ENCODE measurements at places on chromosomes 2 and 18.

DNA sequence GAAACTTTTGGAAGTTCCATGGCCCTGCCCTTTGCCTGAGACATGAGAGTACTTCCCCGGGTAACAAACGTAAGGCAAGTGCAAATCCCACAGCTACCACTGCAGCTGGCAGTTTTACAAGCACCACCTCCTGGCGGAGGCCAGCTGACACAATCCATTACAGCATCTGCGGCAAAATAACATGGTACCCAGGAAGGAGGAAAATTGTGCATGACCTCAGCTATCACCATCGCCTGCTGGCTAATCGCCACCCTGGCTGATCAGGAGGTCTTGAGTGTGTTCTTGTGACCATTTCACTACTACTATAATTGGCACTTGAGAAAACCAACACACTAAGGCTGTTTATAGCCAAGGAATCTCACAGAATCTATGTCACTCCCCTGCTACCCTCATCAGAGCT is 71.7 kb upstream of the SERPINE2 start:
- no peak for DNase-seq

- DNase-seq, result peak; percentile 66
Observed at GRCh38 chr2:196274387-196274809, 103.0 kb upstream of the STK17B start.

DNA sequence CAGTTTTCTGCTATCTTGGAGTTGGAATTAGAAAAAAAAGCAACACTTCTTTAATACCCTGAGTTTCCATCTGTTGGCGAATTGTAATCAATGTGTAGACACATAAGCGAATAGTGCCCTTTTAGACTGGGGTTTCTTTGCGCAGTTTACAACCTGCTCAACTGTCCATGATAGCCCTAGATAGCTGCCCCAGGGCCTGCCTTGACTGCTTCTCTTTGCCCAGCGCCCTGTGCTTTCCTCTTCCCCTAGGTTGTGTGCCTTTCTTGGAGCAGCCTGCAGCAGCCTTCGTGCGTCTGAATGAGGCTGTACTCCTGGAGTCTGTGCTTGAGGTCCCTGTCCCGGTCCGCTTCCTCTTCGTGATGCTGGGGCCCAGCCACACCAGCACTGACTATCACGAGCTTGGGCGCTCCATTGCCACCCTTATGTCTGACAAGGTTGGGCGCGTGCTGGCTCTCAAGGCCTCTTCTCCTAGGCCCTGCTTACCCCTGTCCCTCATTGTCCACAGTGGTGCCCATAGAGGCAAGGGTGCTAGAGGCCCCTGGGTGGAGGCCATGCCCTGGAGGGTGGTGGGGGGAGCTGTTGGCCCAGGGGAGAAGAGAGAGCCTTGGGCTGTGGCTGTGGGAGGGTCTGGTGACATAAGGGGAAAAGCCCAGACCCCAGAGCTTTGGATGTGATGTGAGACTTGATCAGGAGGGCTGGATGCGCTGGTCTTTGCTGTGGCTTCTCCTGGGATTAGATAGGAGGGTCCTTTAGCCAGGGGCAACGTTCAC is 6.9 kb downstream of the SLC4A3 start:
- DNase-seq, result no peak

- no peak for DNase-seq
Observed at GRCh38 chr2:148052687-148053086, 31.8 kb downstream of the MBD5 start.

DNA sequence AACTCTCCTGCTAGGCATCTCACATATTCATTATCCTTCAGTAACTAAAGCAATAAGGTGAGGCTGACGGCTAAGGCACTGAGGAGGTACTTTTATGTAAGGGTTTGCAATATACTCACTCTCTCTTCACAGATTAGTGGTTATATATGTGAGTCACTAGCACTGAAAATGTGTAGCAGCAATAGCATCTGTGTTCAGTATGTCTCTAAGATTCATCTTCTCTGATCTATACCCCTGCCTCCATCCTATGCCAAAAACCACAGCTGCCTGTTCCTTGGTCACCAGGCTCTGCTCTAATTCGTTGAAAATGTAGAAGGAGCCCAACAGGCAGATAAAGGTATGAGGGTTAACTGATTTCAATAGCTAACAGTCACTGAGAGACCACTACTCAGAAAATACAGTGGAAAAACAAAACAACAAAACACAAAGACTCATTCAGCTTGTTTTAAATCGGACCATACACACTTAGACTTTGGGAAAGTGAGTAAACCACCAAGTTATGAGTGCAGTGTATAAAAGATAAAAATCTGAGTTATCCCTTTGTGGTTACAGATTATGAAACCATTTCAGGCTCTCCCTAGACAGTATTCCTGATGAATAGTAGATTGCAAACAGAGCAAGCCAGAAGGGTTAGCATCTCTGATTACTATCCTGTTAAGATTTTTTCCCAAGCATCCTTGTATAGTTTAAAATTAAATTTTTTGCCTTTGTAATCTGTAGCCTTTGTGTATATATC is 75.3 kb upstream of the CYP26B1 start:
- DNase-seq, result peak; percentile 80

- no peak for DNase-seq
Observed at GRCh38 chr2:121388371-121388770, 103.4 kb upstream of the TFCP2L1 start.

DNA sequence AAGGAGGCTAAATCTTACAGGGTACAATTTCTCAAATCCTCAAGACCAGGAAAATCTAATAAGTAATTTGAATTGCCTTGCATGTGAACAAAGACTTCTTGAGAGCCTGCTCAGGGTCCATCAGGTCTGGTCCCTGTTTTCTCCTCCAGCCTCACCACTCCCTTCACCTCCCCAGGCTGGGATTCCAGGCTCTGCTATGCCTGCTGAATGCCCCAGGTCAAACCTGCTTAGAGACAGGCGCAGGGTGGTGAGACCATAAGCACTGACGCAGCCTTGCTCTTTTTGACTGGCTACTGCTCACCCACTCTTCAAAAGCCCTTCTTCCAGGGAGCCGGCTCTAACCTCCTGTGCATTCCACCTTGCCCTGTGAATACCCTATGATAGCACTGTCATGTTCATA is 356.4 kb upstream of the ACVR2A start:
- no peak for DNase-seq

DNA sequence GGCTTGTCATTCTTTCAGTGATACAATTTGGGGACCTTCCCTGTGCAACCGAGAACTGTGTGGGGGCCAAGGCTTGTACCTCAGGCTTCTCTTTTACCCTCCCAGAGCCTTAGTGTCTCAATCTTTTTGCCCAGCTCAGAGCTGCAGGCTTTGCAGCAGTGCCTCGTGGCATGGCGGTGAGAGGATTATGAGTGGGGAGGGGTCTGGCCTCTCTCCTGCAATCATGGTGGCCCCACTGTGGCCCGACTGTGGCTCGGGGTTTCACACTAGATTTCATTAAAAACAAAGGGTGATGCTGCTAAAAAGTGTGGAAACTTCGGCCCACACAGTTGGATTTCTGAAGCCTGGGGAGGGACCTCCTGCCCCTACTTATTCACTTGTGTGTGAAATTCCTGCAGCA is 75.5 kb downstream of the CAPN13 start:
- no peak for DNase-seq

GRCh38 chr2:54015798-54016699 is 45.3 kb upstream of the PSME4 start:
- peak; percentile 87 for DNase-seq

DNA sequence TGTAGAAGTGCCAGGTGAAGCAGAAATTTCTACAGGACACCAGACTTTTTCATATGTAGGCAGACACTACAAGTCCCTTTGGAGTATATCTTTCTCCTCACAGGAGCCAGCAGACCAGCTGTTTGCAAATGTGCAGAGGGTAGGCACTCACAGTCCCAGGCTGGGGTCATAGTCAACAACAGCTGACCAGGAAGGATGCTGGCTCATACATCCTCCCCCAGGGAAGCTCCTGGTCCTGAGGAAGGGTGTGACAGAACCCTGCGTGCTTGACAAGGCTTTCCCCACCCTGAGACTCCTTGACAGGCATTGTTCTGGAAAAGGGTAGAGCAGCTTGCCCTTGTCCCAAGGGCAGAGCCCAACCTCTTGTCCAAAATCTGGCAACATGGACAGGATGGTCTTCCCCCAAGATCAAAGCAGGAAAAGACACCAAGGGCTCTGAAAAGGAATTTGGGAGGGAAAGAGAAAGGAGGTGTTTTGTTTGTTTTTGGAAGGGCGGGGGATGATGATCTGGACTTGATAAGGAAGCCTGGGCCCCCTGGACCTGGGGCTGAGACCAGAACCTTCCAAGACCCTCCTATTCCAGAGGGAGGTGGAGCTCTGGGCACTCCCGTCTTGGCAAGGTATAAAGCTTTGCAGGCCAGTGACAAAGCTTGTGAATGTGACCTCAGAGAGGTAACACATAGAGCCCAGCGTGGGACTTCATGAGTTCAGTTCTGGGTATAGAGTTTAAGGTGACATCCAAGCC is 87.1 kb downstream of the GFPT1 start:
- DNase-seq, result no peak

DNA sequence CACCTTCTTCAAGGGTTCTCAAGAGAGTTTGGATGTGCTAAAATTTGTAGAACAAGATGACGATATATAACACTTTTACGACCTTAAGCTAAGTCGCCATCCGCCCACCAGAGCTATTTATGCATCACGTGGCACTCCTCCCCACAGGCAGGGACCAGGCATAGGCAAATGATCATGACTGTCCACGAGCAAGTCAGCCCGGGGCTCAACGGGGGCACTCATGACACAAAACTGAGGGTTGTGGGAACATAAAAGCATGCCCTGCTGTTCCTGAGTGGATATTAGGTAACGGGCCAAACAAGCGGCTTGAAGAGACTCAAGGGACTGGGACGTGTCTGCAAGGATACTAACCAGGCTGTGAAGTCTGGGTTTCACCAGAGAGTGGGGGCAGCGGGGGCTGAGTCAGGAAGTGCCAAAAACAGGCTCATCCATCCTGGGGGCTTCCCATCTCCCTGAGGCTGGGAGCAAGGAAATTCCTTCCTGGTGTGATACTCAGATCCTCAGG is 58.1 kb downstream of the FAM178B start:
- peak; percentile 20 for DNase-seq
